ENCODE measurements at places on chromosomes 4 and X. TPM values are rescaled to one million over a fixed set of nuclear protein-coding genes. Genes with fewer than 3 reads are reported as not detected.

GC gene
- not detected for total RNA-seq

DNA sequence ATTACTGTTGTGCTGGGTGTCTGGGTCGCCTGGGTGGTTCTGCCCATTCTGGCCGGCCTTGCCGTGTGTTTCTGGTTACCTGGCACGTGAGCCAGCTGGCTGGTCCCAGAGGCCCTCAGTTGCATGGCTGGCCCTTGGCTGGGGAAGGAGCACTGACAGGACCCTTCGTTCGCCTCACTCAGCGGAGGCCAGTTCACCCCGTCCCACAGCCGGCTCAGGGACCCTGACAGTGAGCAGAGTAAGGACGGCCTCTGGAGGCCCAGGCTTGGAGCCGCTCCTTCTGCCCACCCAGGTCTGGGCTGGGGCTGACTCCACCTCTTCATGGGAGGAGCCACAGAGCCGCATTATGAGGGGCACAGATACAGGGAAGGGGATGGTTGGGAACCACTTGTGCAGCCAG lies 20.3 kb upstream of the HGFAC start:
- DNase-seq: no peak

DNA sequence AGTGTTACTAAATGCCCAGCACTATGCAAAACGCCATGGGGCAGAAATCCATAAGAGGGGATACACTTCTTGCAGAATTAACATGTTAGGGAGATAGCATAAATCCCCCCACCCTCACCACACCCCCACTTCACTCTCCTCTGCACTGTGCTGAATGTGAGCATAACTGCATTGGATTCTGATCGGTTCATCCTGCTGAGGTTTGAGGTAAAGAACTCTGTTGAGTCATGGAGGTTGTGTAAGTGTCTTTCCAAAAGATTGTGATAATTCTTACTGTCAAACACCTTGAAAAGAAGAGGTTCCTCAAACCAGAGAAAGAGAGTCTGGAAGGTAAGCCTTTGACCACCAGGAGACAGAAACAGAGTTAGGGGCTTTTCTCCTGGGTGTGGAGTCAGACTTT lies 43.6 kb downstream of the RBM47 start:
- DNase-seq: no peak

- DNase-seq: no peak
Observed at GRCh38 chrX:2397229-2398063, 103.3 kb downstream of the DHRSX start.

All from CD8-positive, alpha-beta memory T cell (primary cell).